ENCODE measurements at places on chromosomes 3 and 15.

GRCh38 chr15:62128916-62129315 is 36.2 kb downstream of the C2CD4B start:
- DNase-seq: no peak

GRCh38 chr3:156038869-156039268 is 81.5 kb upstream of the KCNAB1 start:
- no peak for DNase-seq

- no peak for DNase-seq
Observed at GRCh38 chr3:179116816-179117215, 31.3 kb upstream of the PIK3CA start.

- DNase-seq: no peak
Observed at GRCh38 chr15:43969802-43970375, 143.1 kb downstream of the WDR76 start.
